ENCODE measurements at places on chromosomes 7 and 10.
A peak's percentile ranks its signal among the peaks of the same experiment; 100 is the strongest.

GRCh38 chr7:144632724-144633123, 203.1 kb downstream of the TPK1 start:
- no peak for DNase-seq

GRCh38 chr7:132242192-132242812, 334.0 kb downstream of the PLXNA4 start:
- peak; percentile 58 for DNase-seq

DNA sequence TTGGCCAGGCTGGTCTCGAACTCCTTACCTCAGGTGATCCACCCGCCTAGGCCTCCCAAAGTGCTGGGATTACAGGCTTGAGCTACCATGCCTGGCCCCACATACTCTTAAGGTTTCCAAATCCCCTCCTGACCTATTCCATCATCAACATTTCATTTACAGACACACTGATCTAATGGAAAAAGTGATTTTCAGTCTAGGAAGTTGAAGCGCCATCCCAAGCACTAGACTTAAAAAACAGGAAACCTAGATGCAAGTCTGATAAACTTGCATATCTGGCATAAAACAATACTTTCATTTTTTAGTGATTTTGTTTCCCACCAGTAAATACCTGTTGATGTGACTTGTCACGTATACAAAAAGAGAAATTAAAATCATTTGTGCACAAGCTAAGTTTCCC, 44.0 kb downstream of the DNMBP start:
- no peak for DNase-seq

DNA sequence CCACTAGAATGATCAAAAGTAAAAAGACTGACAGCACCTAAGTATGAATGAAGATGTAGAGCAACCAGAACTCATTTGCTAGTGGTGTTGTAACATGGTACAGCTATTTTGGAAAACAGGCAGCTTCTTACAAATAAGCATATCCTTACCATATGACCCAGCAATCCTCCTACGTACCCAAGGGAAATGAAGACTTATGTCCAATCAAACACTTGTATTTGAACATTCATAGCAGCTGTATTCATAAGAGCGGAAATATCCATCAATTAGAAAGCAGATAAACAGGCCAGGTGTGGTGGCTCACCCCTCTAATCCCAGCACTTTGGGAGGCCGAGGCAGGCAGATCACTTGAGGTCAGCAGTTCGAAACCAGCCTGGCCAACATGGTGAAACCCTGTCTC, 53.0 kb downstream of the KLRG2 start:
- no peak for DNase-seq
